ENCODE measurements at places on chromosomes 6 and 20.
A peak's percentile ranks its signal among the peaks of the same experiment; 100 is the strongest.

DNA sequence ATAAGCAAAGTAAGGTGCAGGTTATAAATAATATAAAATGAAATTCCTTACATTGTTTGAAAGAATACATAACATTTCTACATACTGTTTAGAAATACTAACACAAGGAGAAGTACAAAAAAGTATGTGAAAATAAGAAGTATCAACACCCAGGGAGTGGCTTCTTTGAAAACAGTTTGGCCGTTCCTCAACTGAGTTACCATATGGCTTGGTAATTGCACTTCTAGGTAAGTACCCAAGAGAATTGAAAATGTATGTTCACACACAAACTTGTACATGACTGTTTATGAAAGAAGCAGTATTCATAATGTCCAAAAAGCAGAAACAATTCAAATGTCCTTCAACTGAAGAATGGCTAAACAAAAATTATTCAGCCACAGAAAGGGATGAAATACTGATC, 30.7 kb downstream of the PAK5 start:
- no peak for DNase-seq

DNA sequence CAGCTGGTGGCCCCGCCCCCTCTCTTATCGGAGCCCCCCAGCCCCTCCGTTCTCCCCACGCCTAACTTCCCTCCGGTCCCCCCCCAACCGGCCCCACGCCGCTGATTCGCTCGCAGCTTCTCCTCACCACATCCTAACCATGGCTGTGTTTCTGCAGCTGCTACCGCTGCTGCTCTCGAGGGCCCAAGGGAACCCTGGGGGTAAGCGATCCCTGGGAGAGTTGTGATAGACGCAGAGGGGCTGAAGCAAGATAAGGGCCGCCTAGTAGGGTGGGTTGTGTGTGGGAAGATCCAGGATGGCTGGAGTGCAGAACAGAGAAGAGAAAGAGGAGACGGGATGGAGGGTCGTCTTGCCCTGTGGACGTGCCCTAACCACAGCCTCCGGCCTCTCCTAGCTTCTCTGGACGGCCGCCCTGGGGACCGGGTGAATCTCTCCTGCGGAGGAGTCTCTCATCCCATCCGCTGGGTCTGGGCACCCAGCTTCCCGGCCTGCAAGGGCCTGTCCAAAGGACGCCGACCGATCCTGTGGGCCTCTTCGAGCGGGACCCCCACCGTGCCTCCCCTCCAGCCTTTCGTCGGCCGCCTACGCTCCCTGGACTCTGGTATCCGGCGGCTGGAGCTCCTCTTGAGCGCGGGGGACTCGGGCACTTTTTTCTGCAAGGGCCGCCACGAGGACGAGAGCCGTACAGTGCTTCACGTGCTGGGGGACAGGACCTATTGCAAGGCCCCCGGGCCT, at the start of gene MPIG6B:
MPIG6B (plus strand) TSS at position 129 of the 735 bp plus-strand sequence; CDS start at position 140, 11 bp downstream.
- DNase-seq, result no peak

GRCh38 chr6:165986311-165986913, 181.2 kb downstream of the TBXT start:
- no peak for DNase-seq

- no peak for DNase-seq
These were observed 221.7 kb upstream of the TAB2 start for GRCh38 chr6:149095842-149096241.

GRCh38 chr6:156946370-156946936, 169.3 kb downstream of the ARID1B start:
- no peak for DNase-seq

DNA sequence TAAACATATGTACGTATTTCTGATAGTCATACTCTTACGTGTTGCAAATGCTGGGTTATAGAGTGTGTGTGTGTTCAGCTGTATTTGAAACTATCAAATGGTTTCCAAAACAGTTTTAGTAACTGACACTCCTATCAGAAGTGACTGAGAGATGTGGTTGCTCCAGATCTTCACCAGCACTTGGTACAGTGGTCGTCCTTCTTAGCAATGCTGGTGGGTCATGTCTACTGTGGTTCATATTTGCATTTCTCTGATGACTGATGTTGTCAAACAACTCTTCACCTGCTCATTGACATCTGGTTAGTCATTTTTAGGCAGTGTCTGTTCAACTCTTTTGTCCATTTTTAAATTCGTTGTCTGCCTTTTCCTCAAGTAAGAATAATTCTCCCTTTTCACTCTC, 259.3 kb downstream of the KIF16B start:
- no peak for DNase-seq

DNA sequence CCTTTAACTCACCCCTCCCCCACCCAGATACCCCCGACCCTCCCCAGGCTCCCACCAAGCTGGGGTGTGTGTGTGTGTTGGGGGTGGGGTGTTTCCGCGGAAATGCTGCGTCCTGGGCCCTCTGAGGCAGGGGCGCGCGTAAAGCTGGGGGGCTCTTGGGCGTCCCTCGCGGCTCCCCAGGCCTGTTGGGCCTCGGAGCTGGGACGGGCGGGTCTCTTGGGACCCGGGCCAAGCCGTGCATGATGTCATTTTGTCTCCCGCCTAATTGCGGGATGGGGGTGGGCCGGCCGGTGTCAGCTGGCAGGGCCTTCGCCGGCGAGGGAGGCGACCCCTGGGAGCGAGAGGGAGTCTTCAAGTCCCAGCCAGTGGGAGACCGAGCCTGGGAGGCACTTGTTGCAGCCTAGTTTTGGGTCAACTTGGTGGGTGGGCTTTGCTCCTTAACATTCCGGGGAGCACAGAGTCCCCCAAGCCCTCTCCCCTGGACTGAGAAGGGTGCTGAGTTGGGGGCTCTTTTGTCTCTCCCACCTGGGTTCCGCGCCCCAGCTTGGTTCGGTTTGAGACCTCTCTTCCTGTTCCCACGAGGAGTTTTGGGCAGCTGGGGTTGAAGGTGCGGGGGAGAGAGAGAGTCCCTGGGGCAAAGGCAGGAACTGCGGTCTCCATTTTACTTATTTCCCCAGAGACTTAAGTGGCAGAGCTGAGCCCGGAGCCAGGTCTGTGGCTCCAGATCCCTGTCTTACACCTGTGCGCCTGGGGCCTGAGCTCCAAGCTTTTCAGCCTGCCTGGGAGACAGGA, 623 bp downstream of the MYBL2 start:
- DNase-seq, result no peak

DNA sequence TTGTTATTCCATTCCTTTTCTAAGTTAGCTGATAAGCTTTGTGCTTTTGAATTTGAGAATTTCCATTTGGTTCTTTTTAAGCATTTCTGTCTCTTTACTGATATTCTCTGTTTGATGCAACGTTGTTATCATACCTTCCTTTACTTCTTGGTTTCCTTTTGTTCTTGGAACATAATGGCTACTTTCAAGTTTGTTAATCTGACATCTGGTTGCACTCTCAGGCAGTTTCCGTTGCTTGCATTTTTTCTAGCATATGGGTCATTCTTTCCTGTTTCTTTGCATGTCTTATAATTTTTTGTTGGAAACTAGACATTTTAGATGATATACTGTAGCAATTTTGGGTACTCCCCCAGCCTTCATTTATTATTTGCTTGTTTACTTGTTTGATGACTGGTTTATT, 12.5 kb downstream of the CDC5L start:
- no peak for DNase-seq

DNA sequence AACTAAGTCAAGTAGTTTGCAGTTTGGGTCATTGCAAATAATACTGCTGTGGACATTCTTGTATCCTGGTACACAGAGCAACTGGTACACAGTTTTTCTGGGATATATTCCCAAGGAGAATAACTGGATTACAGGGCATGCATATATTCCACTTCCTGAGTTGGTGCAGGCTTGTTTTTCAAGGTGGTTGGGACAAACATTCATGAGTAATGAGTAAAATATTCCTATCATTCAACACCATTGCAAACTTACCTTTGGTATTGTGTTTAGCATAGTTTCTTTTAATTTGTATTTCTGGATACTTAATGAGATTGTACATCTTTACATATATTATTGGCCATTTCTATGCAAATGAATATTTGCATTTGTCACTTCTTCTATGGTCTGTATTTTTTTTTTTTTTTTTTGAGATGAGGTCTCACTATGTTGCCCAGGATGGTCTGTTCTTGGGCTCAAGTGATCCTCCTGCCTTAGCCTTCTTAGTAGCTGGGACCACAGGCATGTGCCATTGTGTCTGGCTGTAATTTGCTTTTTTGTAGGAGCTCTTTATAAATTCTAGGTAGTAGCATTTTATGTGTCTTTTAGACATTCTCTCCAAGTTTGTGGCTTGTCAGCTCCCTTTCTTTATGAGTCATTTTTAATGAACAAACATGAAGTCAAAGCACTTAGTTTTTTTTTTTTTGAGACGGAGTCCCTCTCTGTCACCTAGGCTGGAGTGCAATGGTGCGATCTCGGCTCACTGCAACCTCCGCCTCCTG, 158.7 kb downstream of the SOX4 start:
- DNase-seq, result peak; percentile 35

DNA sequence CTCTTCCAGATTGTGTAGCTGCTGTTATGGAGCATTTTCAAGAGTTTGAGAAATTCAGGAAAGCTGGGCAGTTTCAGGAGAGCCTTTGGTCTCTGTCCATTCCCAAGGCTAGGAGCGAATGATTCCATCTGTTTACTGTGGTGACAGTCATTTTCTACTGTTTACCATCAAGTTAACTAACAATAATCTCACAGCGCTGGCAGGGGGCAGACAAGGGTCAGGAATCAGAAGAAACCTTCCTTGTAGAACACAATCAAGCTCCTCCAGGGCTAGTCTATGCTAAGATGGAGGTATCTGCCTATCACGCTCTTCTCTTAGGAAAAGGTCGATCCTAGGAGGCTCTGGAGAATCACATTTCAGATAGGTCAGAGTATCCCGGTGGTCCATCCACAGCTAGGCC, 293.9 kb downstream of the KIF16B start:
- DNase-seq, result no peak

DNA sequence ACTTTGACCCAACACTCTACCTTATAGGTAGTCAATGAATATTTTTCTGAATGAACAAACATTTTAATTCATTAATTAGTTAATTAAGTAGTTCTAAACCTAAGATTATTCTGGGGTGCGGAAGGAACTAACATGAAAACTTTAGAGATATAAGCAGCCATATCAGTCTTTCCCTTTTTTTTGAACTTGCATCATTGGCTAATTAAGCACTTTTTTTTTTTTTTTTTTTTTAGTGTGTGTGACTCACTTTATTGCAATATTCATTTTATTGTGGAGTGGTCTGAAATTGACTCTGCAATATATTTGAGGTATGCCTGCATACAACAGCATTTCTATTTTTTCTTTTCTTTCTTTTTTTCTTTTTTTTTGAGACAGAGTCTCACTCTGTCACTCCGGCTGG, 21.8 kb upstream of the AMD1 start:
- no peak for DNase-seq

- DNase-seq, result no peak
These were observed 321.3 kb downstream of the DHX35 start for GRCh38 chr20:39283464-39283863.

DNA sequence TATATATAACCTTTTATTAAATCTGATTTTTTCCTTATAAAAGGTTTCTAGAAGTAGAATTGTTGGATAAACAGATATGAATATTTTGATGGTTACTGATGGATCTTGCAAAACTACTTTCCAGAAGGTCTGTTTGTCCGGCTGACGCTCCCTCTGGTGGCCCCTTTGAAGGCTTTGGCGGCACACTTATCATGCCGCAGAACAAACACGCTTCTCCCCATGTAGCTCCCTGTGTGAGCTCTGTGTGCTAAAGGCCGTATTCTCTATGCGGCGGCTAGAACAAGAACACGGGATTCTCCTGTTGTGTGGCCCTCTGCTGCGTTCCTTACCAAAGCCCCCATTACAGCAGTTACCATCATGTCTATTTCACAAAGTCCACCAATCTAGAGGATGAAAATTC, 30.0 kb downstream of the PPP1R3G start:
- no peak for DNase-seq

DNA sequence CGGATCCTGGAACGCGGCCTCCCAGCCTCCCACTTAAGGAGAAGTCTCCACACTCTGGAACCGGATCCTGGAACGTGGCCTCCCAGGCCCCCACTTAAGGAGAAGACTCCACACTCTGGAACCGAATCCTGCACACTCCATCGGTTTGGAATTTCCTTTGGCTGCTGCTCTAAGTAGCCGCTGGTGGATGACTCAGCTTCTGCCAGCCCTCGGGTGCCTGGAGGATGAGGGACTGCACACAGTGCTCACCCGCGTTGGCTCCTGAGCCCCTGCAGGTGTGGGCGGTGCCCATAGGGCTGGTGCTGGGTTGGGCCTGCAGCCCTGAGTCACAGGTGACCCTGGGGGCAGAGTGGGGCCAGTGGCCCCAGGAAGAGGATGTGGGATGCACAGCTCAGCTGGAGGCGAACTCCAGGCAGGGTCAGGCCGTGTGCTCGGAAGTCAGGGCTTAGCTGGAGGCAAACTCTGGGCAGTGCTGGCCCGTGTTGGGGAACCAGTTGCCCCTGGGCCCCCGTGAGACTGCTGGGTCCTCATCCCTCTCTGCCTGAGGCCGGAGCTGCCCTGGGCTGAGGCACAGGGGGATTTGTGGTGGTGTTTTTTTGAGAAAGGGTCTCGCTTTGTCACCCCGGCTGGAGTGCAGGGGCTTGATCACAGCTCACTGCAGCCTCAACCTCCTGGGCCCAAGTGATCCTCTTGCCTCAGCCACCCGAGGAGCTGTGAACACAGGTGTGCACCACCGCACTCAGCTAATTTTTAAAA, 13.9 kb upstream of the TNFRSF6B start:
- DNase-seq, result peak; percentile 97

GRCh38 chr6:155936551-155936950, 480.9 kb upstream of the NOX3 start:
- DNase-seq, result no peak

DNA sequence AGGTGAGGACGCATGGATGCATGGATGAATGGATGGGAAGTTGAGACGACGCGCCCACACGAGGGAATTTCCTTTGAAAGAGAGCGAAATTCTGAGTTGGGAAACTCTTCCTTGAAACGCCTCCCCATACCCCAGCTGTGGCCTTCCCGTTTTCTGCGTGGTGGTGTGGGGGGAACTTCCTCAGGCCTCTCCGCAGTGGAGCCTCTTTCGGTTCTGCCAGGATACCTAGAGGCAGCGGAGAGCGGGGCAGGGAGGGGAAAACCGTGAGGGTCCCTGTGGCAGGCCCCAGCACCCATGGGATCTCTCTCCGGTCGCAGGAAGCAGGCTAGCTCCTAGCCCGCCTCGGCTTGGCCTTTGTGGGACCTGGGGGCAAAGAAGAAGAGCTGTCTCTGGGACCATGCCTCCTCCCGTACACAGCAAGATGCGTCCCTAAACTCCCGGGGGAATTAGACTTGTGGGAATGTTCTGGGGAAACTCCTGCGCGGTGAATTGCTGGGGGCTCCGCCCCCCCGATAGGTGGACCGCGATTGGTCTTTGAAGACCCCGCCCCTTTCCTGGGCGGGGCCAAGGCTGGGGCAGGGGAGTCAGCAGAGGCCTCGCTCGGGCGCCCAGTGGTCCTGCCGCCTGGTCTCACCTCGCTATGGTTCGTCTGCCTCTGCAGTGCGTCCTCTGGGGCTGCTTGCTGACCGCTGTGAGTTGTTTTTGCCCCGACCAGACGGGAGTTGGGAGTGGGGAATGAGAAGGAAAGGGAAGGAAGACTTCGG, at the start of gene CD40:
CD40 (plus strand) TSS at position 611 of the 764 bp plus-strand sequence; CDS start at position 641, 30 bp downstream.
- DNase-seq, result peak; percentile 16

- DNase-seq, result no peak
These were observed 22.2 kb downstream of the CEP57L1 start for GRCh38 chr6:109117346-109118035.

Data from HFFc6 (cell line).